ENCODE measurements at places on chromosomes 16 and 17. TPM values are rescaled to one million over a fixed set of nuclear protein-coding genes. Genes with fewer than 3 reads are reported as not detected.

CES1 gene
- 0.46 TPM for total RNA-seq

CACNG1 gene
- total RNA-seq, result not detected

HOXB5 gene
- total RNA-seq, result not detected

SALL1 gene
- not detected for total RNA-seq

SPN gene
- total RNA-seq, result 357 TPM

SPHK1 gene
- total RNA-seq, result 1.4 TPM

SCIMP gene
- total RNA-seq, result not detected

EPN3 gene
- not detected for total RNA-seq

YBX2 gene
- 0.55 TPM for total RNA-seq

HCRT gene
- not detected for total RNA-seq

ANKFN1 gene
- total RNA-seq, result not detected

TSPOAP1 gene
- 57.5 TPM for total RNA-seq

CCL14 gene
- not detected for total RNA-seq

CACNB1 gene
- total RNA-seq, result 18.3 TPM

CSF3 gene
- not detected for total RNA-seq

PLEKHH3 gene
- 0.85 TPM for total RNA-seq

SOX8 gene
- total RNA-seq, result 0.27 TPM

GNGT2 gene
- total RNA-seq, result 15.9 TPM

RBFOX1 gene
- total RNA-seq, result not detected

BCAR1 gene
- total RNA-seq, result 0.04 TPM

KRTAP2-3 gene
- not detected for total RNA-seq

LRRC45 gene
- 68.4 TPM for total RNA-seq

BAHCC1 gene
- total RNA-seq, result not detected

C16orf74 gene
- 1.7 TPM for total RNA-seq

SERPINF2 gene
- 0.79 TPM for total RNA-seq

ALOX12B gene
- total RNA-seq, result 0.27 TPM

CISD3 gene
- total RNA-seq, result 46.3 TPM

C1QTNF1 gene
- total RNA-seq, result not detected

KRTAP3-1 gene
- total RNA-seq, result not detected

PRSS36 gene
- 0.89 TPM for total RNA-seq

TNFSF13 gene
- total RNA-seq, result 3.8 TPM

CDT1 gene
- 113 TPM for total RNA-seq

CCDC200 gene
- not detected for total RNA-seq

TPSD1 gene
- not detected for total RNA-seq

GPRC5B gene
- 0.25 TPM for total RNA-seq

RUSF1 gene
- total RNA-seq, result 39.5 TPM

HOXB6 gene
- not detected for total RNA-seq

ABCC11 gene
- not detected for total RNA-seq

EFNB3 gene
- total RNA-seq, result not detected

SLC38A8 gene
- not detected for total RNA-seq

SLC25A39 gene
- 104 TPM for total RNA-seq

OTOP2 gene
- not detected for total RNA-seq

CLEC3A gene
- total RNA-seq, result not detected

MRPL58 gene
- 46.2 TPM for total RNA-seq

SAMD14 gene
- total RNA-seq, result 0.07 TPM

TGFB1I1 gene
- total RNA-seq, result 0.48 TPM

TNS4 gene
- 3.7 TPM for total RNA-seq

CHTF18 gene
- total RNA-seq, result 85.9 TPM

RRAD gene
- 0.20 TPM for total RNA-seq

KRTAP17-1 gene
- total RNA-seq, result not detected

PRSS8 gene
- 0.17 TPM for total RNA-seq

MLKL gene
- total RNA-seq, result 36.7 TPM

CBFA2T3 gene
- not detected for total RNA-seq

RTN4RL1 gene
- 0.20 TPM for total RNA-seq

NXPH3 gene
- not detected for total RNA-seq

HAPSTR1 gene
- 55.6 TPM for total RNA-seq

HS3ST4 gene
- total RNA-seq, result not detected

APOBR gene
- total RNA-seq, result 21.4 TPM

Data from activated CD4-positive, alpha-beta T cell treated with anti-CD3 and anti-CD28 coated beads, Interleukin-2, amount 10 ng/mL, durations not matched to agents 7 days and 5 days (primary cell).